ENCODE measurements at places on chromosomes 4 and X. TPM values are rescaled to one million over a fixed set of nuclear protein-coding genes. Genes with fewer than 3 reads are reported as not detected.

DNA sequence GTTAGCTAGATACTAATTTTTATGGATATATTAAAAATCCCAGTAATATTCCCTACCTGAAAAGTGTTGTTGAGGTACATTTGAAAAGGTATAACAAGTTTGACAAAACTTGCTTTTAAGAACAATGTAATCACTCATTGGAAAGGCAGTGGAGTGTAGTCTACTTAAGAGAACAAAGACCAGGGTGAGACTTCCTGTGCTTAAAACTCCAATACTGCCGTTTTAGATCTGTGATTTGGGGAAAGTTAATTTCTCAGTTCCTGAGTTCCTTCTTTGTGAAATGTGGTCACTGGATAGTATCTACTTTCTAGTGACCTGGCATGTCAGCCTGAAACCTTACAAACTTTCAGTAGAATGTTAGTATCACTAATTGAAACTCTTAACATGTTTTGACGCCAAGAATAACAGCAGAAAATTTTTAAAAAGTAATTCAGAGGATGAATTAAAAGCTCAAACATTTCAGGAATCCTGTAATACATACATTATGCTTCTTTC is 56.8 kb downstream of the PCDH7 start:
- no peak for DNase-seq

DNA sequence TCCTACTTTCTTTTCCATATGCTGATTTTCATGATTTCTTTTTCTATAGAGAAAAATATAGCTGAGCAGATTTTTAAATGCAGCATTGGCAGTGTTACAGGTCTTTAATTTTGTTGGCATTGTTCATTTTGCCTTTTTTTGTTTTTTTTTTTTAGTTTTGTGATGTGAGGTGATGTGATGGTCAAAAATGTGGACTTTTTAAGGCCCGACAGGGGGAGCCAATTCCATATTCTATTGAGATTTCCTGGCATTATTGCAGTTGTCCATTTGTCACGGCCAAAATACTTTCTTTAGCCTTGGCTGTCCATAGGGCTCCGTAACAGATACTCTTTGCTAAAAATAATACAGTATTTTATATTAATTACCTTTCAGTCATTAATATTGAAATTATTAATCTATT is 47.8 kb downstream of the SLIT2 start:
- DNase-seq: no peak

- DNase-seq: no peak
Measured at GRCh38 chrX:112450810-112451209, 228.9 kb downstream of the LHFPL1 start.

GRCh38 chr4:184237612-184238011 is 19.9 kb upstream of the ENPP6 start:
- DNase-seq: no peak

- no peak for DNase-seq
Measured at GRCh38 chrX:82219129-82219528, 1017.2 kb downstream of the SH3BGRL start.

GRCh38 chr4:24886596-24886995 is 26.2 kb downstream of the CCDC149 start:
- DNase-seq: no peak

DNA sequence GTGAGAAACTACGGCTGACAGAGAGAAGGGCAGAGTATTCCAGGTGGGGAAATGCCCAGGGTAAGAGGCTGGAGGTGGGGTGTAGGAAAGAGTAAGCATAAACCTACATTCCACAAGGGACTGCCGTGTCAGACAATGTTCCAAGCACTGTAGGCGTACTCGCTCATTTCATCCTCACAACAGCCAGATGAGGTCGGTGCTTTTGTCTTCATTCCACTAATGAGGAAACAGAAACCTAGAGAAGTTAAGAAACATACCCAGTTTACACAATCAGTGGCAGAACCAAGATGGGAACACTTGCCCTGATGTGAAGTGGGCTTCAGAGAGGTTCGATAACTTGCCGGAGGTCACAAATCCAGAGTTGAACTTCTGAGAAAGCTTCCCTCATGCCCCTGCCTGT is 4.6 kb downstream of the SASH3 start:
- DNase-seq: no peak

- no peak for DNase-seq
Measured at GRCh38 chr4:165966833-165967232, 93.8 kb downstream of the TLL1 start.

GRCh38 chr4:62156205-62156604 is 956.1 kb downstream of the ADGRL3 start:
- no peak for DNase-seq

DNA sequence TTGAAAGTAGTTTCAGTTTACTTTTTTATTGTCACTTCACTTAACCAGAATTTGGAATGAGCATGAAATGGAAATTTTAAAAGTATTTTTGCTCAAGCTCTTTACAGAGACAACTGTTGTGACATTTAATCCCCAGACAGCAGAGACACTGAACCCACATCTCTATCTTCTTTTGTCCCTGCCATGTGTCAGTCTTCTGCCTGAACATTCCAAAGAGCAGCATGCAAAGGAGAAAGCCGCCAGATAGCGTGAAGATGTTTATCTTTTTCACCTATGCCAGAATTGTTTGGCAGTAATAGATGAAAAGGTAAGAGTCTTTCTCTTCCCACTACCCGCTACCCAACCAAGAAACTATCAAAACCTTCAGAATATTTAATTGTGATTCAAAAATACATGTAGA is 46.8 kb downstream of the NDNF start:
- no peak for DNase-seq

DNA sequence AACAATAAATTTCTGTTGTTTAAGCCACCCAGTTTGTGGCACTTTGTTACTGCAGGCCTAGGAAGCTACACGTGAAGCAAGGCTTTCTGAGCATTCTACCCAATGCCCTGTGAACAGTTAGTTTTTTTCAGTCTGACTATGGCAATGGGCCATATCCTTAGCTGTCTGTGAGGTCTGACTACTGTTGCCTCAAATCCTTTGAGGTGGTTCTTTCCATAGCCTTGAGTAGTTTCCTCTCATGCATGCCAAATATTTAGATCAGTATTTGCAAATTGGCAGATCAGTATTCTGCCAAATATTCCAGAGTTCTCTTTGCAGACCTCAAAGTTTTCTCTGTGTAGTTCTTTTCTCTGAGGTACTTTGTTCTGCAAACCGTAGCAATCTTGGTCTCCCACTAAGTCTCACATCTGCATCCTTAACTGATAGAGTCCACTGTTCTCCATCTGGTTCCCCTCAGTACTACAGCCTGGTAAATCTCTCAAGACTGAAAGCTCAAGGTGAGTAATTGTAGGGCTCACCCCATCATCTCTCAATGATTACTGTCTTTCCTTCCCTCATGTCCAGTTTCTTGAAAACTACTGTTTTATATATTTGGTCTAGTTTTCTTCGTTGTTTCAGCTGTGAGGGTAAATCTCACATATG is 984.9 kb upstream of the INTU start:
- DNase-seq: no peak

- no peak for DNase-seq
Measured at GRCh38 chrX:120023259-120023658, 54.2 kb downstream of the RHOXF2B start.

GRCh38 chr4:120994521-120994920 is 72.0 kb upstream of the PRDM5 start:
- no peak for DNase-seq

DNA sequence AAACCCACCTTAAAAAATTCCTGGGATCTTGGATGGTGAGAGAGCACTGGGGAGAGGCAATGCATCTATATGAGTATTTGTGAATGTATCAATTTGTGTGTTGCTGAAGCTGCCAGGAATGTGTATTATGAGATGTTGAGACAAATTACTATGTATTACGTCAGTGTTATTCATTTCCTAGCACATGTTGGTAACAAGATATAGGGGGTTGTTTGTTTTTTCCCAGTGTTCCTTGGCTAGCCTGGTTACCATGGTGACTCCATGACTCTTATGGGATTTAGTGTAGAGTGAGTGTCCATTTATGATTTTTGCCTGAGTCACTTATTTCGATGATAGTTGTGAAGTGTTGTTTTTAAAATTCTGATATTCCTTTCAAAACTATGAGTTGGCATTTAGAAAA is 65.6 kb downstream of the RAB40A start:
- no peak for DNase-seq

GRCh38 chr4:66451741-66452140 is 781.5 kb upstream of the EPHA5 start:
- no peak for DNase-seq

LANCL3 gene
- total RNA-seq: 2.5 TPM

SPANXC gene
- not detected for total RNA-seq

EFHC2 gene
- total RNA-seq: 3.2 TPM

VBP1 gene
- 16.9 TPM for total RNA-seq

HHIP gene
- total RNA-seq: 0.25 TPM

PCDH7 gene
- total RNA-seq: 23.1 TPM

VCX gene
- total RNA-seq: not detected

SLC34A2 gene
- total RNA-seq: not detected

GPRASP1 gene
- total RNA-seq: 12.8 TPM

FAM47E gene
- 0.49 TPM for total RNA-seq

STPG2 gene
- total RNA-seq: not detected

CTAG2 gene
- not detected for total RNA-seq

AGTR2 gene
- not detected for total RNA-seq

PAGE4 gene
- total RNA-seq: not detected

VCX2 gene
- not detected for total RNA-seq
